H54 (cell line): ENCODE measurements at places on chromosomes 2 and 18.

GRCh38 chr2:222912117-222912516 is 51.3 kb downstream of the ACSL3 start:
- no peak for DNase-seq

DNA sequence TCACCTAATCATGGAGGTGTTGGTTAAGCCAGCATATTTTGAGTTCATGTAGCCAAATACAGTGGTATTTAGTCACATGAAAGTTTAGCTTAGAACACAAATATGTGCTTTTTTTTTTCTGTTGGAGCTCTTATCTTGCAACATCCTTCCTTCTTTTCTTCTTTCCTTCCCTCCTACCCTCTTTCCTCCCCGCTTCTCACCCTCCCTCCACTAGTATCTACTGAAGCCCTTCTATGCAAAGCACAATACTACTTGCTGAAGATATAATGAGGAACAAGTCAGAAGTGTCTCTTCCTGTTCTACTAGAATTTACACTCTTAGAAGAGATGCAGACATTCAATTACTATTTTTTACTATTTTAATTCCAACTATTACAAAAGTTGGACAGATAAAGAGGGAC is 105.0 kb upstream of the ITGA4 start:
- no peak for DNase-seq

DNA sequence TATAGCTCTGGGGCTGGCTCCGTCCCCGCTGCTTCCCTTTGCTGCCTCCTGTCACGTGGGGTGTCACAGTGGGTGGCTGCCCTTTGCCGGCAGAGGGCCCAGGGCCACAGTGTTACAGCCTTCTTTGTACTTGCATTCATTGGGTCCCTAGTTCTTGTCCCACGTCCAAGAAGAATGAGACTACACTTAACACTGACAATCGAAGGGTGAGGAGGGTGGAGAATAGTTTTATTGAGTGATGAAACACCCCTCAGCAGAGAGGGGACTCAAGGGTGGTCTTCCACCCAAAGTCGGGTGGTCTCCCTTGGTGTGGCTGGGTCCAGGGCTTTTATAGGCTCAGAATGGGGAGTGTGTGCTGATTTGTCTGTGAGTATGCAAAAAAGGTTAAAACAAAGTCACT is 1.9 kb downstream of the ATG4B start:
- DNase-seq = no peak

- no peak for DNase-seq
These were observed 54.7 kb upstream of the TGFA start for GRCh38 chr2:70608373-70608772.

DNA sequence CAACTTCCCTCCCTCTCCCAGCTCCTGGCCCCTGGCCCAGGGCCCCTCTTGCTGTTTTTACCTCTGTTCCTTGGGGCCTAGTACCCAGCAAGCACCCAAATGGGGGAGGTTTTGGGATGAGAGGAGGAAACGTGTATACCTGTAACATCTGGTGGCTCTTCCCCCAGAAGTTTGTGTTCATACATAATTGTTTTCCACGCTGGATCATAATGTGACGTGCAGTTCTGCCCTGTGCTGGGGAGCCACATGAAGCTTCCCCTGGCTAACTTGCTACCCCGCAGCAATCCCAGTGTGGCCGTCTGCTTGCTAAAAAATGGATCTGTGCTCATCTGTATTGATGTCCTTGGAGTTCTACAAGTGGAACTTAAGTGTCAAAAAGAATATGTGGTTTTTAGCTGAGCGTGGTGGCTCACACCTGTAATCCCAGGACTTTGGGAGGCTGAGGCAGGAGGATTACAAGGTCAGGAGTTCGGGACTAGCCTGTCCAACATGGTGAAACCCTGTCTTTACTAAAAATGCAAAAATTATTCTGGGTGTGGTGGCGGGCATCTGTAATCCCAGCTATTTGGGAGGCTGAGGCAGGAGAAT is 36.5 kb downstream of the ANO7 start:
- DNase-seq = no peak

DNA sequence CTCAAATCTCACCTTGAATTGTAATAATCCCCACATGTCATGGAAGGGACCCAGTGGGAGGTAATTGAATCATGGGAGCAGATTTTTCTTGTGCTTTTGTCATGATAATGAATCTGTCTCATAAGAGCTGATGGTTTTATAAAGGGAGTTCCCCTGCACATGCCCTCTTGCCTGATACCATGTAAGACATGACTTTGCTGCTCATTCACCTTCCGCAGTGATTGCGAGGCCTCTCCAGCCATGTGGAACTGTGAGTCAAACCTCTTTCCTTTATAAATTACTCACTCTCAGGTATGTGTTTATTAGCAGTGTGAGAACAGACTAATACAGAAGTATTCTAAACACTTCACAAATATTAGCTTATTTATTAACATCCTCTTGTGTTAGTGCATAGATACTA is 516.7 kb downstream of the LRRTM4 start:
- DNase-seq = no peak

- DNase-seq = no peak
These were observed 356.4 kb downstream of the SLC4A3 start for GRCh38 chr2:219983836-219984235.

DNA sequence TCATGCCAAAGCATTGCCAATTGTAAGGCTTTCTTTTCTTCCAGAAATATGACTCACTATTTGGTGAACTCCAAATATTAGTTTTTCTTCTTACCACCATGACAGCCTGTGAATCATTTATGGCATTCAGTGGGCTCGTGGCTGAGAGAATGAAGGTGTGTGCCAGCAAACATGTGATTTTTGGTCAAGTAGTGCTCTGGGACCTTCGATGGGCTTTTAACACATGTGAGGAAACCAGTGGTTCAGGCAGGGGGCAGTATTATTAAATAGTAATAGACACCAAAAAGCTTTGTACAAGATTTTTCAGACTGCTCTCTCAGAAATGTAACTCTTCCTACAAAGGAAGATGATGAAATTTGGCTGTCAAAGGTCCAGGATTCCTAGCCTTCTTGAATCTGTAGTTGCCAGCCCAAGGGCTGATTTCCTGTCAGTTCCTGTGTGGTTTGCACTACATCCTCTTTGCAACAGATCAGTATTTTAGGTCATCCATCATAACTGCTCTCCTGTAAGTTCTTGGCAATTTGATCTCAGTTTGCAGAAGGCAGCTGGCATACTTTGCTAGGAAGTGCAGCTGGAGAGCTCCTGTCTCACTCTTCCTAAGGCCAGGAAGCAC is 64.3 kb downstream of the BABAM2 start:
- DNase-seq = no peak

DNA sequence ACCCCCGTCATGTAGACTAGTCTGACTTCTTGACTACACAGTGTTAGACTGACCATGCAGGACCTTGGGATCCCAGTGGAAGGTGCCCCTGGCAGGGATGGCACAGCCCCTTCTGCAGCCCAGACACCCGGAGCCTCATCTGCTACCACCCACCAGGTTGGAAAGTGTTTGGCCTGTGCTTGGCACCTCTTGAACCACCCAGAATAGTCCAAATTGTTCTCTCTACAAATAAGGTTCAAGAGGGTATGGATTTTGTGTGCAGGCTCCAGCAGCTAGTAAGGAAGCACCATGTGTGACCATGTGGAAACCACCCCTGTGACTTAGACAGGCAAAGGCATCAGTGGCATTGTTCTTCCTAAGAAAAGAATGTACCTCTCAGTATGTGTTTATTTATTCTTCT is 18.4 kb downstream of the L3MBTL4 start:
- no peak for DNase-seq

- no peak for DNase-seq
These were observed 282.4 kb downstream of the MEIS1 start for GRCh38 chr2:66717218-66717905.

GRCh38 chr2:134197445-134197844 is 56.4 kb upstream of the MGAT5 start:
- DNase-seq = no peak

GRCh38 chr2:144390424-144391020 is 129.4 kb downstream of the ZEB2 start:
- DNase-seq = no peak

DNA sequence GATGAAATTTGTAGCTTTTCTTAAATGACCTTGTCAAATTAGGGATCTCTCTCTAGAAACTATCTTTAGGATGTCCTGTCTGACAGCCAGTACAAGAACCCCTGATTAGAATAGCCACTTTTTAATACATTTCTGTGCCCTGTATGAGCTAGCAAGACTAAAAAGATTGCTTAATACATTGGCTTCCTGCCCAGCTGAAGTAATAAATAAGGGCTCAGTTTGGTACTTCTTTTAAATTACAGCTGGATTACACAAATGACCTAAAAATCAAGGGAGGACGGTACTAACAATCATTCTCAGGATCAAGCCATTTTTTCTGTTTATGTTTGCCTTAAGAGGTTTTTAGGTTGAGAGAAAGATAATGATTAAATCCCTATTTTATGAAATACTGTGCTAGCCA is 11.6 kb upstream of the OLA1 start:
- DNase-seq = no peak

DNA sequence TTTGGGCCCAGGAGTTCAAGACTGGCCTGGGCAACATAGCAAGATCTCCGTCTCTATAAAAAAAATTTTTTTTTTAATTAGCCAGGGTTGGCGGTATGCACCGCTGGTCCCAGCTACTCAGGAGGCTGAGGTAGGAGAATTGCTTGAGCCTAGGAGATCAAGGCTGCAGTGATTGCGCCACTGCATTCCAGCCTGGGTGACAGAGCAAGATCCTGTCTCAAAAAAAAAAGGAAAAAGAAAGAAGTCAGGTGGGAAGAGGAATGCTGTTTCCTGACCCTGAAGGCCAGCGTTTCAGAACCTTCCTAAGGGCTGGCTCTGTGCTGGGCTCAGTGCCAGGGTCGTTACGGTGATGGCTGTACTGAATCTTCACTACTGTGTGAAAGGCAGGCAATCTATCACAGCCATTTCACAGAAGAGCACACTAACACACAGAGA is 35.0 kb upstream of the AGAP1 start:
- no peak for DNase-seq

- DNase-seq = no peak
These were observed 33.3 kb upstream of the GMCL1 start for GRCh38 chr2:69796174-69796573.

- no peak for DNase-seq
These were observed 806.3 kb upstream of the GCFC2 start for GRCh38 chr2:76516861-76517573.

GRCh38 chr2:10305715-10306114 is 3.0 kb downstream of the HPCAL1 start:
- no peak for DNase-seq

DNA sequence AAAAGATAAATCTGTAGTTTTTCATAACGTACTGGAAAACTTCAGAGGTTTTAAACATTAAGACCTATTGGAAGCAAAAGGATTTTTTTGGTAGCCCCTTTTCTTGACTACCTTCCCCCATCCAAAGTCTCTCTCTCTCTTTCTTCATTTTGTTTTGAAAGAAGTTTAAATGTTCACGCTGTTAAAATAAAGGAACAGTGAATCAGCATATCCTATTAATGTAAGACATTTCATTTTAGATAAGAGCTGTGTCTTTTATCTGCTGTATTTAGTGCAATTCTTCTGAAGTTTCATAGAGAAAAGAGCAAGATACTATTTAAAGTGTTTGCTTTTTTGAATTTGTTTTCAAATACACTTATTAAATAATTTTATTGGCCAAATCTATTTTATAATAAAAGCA is 205.5 kb upstream of the POU3F3 start:
- no peak for DNase-seq

DNA sequence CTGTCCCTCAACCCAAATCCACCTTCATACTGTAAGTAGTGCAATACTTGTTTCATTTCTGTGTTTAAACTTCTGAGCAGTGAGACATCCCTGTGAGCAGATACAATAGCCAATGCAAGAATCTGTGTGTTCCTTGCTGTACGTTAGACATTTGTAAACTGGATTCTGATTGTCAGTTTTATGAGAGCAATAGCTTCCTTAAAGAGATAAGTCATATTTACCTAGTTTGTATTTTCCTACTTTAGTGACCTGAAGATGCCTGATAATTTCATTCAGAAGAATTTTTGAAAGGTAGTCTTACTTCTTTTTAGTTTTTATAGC is 90.7 kb downstream of the DPP4 start:
- DNase-seq = no peak

DNA sequence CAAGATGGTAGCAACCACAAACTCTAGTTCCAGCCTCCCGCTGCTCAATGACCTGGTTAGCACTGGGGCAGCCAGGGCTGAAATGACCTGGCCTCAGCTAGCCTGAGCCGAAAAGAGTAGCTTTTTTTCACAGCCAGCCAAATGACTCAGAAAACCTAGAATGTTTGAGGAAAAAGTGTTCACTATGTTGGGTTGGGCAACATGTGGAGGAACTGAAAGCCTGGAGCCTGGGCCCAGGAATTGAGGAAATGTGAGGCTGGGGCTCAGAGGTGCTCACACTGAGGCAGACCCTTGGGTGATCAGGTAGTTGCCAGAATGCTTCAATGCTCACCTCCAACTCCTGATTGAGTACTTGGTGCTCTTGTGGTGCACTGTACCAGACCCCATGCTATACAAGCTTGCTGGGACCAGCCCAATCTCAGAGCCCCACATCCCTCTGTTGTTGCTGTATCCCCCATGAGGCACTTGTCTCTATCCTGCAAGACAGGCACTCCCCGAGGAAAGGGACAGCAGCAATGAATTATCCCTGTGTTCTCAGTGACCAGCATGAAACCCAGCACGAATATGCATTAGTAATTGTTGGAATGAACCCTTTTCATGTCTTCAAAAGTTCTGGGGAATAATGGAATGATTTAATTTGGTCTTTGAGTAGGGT is 116.2 kb downstream of the USP34 start:
- no peak for DNase-seq

DNA sequence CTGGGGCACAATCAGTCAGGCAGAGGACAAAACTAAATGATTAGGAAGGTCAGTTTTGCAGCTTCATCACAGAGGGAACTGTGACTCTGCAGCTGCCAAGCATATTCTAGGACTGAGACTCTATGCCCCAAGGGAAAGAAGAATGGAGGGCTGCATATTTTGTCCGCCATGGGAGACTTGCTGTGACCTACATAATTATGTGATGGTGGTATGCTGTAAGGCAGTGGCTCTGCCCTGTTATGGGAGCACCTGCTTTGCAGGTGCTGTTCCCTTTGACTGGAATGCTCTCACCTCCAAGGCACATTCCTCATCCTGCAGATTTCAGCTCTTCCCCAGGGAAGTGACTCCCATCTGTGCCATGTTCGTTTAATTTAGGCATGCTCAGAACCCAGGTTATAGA is 261.9 kb upstream of the EPHA4 start:
- no peak for DNase-seq

- no peak for DNase-seq
These were observed 11.0 kb upstream of the CNGA3 start for GRCh38 chr2:98335271-98335670.

DNA sequence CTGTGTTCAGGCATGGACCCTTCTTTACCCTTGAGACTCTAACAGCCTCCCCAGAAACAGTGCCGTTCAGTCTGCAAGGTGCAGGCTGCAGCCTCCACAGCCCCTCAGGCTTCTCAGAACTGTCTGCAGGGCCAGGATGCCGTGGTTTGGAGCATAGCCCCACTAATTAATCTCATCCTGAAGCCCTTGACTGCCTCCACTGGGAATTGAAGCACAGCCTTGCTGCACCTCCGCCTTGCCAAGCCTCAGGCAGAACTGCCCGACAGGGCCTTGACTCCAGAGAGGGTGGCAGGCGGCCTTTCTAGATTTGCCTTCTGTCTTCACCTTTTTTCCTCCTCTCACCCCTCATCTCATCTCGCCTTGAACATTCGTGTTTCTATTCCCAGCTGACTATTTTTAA is 119.8 kb downstream of the NRP2 start:
- DNase-seq = no peak
